Stimulated activated CD4-positive, alpha-beta T cell treated with anti-CD3 and anti-CD28 coated beads, Interleukin-4, amount 100 ng/mL, for 4 hours (primary cell): ENCODE measurements at places on chromosomes 2 and 18.
A peak's percentile ranks its signal among the peaks of the same experiment; 100 is the strongest.

- no peak for DNase-seq
Measured at GRCh38 chr2:207823865-207824264, 54.2 kb upstream of the FZD5 start.

- DNase-seq, result no peak
Measured at GRCh38 chr2:152354909-152355308, 19.9 kb downstream of the FMNL2 start.

- peak; percentile 27 for DNase-seq
Measured at GRCh38 chr2:74530239-74531187, 780 bp downstream of the HTRA2 start.

GRCh38 chr2:215355801-215356200 is 43.9 kb downstream of the ATIC start:
- DNase-seq, result no peak

DNA sequence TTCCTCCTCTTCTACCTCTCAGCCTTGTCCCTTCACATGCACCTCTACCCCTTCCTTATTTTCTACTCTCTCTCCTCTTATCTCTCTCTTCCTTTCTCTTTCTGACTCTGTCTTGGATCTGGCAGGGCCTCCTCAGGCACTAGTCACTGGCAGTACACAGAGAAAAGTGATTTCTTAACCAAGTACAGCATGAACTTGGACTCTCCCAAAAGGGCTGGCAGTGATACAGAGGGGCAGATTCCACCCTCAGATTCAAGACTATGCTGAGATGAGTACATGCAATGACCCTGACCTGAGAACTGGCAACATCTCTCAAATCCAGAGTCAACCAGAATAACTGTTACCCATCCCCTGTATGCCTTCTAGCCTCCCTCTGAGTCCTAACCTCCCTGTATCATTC is 4.3 kb downstream of the AOX1 start:
- no peak for DNase-seq

DNA sequence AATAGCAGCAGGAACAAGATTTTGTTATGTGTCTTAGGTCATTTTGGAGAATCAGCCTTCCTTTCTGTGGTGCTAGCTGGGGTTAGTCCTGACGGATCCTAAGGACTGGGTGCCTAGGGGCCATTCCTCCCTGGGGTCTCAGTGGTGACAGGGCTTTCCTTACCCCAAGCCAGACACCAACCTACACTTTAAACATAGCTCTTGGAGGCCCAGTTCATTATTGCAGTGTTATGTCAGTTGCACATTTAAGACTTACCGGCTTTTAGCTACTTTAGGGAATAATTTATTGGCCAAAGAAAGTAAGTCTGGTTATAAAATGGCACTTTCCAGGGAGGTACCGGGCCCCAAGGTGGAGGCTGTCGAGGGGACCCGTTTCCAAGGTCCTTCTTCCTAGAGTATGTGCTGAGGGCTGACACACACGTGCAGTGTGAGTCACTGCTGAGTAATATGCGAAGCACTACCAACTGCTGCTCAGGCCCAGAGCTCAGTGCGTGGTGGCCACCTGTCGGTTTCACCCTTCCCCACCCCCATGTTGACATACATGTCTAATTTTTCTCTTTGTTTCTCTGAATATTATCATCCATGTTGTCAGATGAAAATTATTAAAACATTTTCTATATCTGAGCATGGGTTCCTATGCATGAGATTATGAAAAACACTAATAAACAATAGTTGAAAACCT is 37.0 kb upstream of the GRHL1 start:
- DNase-seq, result peak; percentile 40

DNA sequence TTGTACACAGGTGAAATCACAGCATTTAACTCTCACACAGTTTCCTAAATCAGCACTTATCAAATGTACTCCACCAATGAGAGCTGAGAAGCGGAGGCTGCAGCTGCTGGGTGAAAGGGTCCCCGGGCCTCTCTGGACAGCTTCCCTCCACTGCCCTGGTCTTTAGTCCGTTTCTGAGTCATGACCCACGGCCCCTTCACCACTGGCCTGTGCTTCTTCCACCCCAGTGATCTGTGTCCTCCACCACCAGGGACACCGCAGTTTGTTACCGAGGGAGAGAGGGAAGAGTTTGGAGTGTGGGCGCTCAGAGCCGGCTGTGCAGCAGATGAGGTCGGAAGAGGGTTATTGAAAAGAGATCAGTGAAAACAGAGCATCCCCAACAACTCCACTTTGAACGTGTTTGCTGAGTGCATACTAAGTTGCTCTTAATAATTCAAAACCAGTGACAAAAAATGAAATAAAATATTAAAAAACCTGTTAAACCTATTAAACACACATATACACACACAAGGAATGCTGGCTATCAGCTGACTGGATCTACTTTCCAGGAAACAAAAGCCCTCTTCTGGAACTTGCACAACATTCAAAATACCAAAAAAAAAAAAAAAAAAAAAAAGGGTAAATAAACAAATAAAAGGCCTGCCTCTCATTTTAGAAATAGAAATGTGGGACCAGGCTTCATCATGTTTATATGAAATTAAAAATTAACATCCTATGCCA is 54.1 kb downstream of the PXDN start:
- no peak for DNase-seq

DNA sequence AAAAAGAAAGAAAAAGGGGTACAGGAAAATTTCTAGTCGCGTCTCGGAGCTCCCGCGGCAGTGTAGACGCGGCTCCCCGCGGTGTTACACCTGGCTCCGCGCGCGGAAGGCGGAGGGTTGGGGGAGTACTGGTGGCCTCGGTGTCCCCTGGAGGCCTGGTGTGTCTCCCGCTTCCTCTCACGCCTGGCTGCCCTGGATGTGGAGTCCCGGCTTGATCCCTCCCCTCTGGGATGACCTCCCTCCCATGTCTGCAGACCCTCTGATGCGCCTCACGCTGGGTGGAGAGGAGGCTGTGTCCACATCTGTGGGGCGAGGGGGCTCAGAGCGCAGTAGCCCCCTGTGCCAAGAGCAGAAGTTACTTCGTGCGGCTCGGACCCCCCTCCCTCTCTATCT is 1.2 kb downstream of the KIF5C start:
- DNase-seq, result no peak

DNA sequence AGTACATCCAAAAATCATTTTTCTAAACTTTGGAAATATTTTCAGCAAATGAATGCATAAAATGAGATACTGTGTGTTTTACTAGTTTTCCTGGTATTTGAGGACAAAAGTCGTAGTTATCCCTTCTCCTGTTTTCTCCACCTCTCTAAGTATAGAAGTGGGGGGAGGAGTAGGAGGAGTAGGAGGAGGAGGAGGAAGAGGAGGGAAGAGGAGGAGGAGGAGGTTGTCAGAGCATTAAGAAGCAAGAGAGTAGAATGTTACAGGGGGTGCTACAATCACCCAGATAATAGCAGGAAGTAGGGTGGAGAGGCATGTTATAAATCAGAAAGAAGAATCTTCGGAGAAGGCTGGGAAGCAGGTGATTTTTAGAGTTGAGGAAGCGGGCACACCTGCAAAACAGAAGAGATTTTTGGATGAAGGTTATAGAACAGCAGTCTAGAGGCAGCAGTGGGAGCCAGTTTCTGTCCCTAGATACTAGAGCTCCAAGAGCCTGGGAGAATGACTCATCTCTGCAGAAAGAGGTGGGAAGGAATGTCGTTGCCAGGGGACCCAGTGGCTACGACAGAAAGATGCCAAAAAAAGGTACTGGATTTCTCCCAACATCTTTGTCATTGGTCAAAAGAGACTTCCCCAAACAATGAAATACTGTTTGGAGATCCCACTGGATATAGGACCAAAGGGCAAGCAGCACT is 44.2 kb upstream of the AQP4 start:
- no peak for DNase-seq

- no peak for DNase-seq
Measured at GRCh38 chr2:181810823-181811695, 80.5 kb upstream of the ITPRID2 start.

DNA sequence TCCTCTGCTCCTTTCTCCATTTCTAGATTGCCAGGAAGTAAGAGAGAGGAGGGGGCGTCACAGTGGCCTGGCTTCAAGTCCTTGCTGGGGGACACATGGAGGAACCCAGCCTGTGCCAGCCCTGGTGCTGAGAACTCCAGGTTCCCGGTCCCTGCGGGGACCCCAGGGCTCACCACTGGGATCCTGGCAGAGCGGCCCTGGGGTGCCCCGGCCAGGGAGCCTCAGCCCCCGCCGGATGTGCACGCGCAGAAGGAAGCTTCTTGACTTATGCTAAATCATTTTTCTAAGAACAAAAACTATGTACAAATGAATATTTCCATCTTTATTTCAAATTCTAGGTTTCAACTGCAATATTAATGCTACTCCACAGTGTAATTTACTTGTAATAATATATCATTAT is 82.6 kb upstream of the SP3 start:
- no peak for DNase-seq

DNA sequence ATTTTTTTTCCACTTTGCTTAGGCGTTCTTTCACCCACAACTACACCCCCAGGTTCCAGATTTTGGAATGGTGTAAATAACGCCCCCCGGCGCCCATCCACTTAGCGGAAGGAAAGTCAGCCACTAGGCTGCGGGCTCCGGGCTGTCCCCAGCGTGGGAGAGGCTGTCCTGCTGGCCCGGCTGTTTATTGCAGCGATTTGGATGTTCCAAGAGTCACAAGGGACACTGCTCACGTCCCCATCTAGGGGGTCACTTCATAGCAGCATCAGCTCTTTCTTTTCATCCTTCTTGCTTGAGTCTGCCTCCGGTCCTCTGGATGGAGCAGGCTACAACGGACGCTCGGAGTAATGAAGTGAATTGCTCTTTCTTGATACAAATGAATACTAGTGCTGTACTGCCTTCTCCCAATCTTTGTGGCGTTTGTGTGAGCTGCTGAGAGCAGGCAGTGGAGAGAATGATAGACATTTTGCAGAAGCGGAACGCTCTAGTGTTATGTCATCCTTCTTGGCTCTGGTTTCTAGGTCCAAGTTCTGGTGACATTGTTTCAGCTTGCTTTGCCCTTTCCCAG is 50.7 kb upstream of the PAIP2B start:
- no peak for DNase-seq

DNA sequence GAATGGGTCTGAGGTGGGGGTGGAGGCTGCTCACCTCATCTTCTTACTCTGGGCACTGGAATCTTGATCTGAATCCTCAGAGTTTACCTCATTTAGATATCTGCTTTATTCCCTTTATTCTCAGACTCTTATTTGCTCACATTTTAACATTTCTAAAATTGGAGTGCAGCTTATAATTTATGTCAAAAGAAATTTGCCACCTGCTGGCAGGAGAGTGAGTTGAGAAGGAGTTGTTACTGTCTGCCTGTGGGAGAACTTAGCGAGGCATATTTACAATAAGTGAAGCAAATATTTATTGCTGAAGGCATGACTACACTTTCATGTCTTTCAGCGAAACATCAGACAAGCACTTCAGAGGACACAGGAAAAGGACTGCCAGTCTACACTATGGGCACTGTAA is 16.4 kb upstream of the KIAA2012 start:
- DNase-seq, result no peak

- DNase-seq, result no peak
Measured at GRCh38 chr18:34691614-34692013, 18.5 kb upstream of the DTNA start.

- no peak for DNase-seq
Measured at GRCh38 chr2:118832071-118832790, 15.2 kb downstream of the EN1 start.

GRCh38 chr2:9241233-9241632 is 34.6 kb downstream of the ASAP2 start:
- DNase-seq, result no peak

DNA sequence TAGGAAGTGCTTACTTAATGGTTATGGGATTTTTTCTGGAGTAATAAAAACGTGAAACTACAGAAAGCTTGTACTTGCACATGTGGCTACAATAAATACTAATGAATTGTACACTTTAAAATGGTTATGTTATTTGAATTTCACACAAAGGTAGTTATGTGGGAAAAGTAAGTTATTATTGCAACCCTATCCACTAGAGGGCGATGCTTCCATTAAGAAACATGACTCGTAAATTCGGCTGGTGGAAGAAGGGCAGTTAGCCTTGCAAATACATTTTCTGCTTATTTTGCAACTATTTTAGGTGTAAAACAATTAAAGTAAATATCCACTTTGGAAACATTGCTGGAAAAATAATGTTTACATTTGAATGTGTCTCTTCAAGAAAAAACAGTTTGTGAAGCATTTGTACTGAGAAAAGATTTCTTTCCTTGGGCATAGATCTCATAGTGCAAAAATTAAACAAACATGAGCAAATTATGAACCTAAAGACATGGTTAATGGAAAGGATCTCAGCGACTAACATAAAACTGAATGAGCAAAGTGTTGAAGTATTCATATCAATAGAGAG is 68.1 kb upstream of the CSRNP3 start:
- no peak for DNase-seq

GRCh38 chr2:86078774-86079545 is 26.7 kb downstream of the POLR1A start:
- DNase-seq, result peak; percentile 18

DNA sequence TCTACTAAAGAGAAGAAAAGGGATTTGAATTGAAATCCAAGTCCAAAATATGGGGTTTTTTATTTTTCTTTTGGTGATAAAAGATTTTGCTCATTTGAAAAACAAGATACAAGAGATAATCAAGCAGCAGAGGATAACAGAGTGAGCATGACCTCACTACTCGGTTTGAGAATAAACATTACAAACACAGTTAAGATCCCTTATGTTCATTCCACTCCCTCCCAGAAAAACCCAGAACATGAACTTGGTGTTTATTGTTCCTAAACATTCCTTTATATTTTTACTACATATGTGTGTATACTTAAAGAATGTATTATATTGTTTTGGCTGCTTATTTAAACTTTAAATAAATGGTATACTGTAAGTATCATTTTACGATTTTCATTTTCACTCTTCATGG is 146.6 kb upstream of the CHAC2 start:
- DNase-seq, result no peak

DNA sequence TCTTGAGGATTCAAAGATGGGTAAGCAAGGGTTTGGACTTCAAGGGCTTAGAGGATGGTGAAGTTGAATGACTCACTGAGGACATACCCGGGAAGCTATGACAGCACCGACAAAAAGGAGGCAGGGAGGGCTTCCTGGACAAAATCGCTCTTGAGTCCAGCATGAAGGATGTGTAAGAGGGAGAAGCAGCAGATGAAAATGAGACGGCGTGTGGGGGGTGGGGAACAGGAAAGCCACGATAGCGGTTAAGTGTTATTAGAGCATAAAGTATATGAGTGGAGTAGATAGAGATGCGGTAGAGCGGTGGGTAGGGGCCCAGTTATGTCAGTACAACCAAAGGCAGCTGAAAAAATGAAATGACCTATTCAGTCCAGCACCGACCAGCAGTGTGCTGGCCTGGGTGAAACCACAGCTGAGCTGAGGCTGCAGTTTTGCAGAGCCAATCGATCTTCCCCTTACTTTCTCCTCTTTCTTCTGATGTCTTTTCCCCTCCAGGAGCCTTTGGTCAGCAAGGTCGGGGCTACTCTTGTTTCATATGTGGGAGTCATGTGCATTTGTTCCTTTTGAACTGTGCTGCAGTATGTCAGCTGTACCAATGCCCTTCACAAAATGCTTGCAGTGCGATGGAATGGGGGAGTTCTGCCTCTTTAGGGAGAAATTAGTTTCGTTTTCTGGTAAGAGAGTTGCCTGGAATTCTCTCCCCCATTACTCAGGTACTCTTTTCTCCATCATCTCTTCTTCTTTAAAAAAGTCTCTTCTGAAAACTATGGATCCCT is 2.0 kb upstream of the THUMPD2 start:
- DNase-seq, result no peak
